Activated CD4-positive, alpha-beta T cell treated with anti-CD3 and anti-CD28 coated beads, Interleukin-2, Interleukin-6, amounts not matched to agents 100 ng/mL and 50 ng/mL, durations not matched to agents 16 hours and 8 hours (primary cell): ENCODE measurements at places on chromosomes 11 and 22.

- no peak for DNase-seq
Measured at GRCh38 chr11:124658501-124658900, 15.0 kb downstream of the SIAE start.

- DNase-seq, result no peak
Measured at GRCh38 chr11:73566977-73567755, 30.7 kb downstream of the FAM168A start.

- no peak for DNase-seq
Measured at GRCh38 chr11:96470521-96470920, 80.7 kb downstream of the JRKL start.

- peak; percentile 80 for DNase-seq
Measured at GRCh38 chr11:76807206-76807875, 24.2 kb downstream of the TSKU start.

- no peak for DNase-seq
Measured at GRCh38 chr11:128889657-128890213, 1.4 kb upstream of the KCNJ5 start.

- no peak for DNase-seq
Measured at GRCh38 chr11:33664166-33664565, 36.5 kb downstream of the C11orf91 start.

DNA sequence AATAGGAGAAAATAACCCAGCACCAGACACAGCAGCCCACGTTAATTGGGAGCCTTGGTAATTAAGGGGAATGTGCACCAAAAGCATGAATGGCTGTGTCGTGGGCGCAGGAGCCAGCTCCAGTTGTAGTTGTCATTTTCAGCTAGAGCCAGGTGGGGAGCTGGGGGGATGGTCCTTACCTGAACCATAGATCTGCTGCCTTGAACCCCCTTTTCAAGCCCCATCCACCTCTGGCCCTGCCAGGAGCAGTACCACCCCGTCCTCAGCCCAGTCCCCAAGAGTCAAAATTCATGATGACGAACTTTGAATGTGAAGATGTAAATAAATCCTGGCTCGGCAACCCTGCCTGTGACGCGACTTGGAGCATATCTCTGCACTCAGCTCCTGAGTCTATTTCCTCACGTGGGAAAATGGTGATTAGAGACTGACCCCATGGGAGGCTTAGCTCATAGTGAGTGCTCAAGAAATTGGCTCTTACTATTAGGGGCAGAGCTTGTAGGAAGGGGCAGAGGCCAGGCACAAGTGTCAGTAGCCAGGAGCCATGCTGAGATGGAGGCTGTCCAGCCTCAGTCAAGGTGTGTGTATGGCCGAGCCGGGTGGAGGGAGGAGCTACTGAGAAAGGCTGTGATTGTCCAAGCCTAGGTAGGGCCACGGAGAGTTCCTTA is 794 bp upstream of the FXYD6 start:
- DNase-seq, result no peak

DNA sequence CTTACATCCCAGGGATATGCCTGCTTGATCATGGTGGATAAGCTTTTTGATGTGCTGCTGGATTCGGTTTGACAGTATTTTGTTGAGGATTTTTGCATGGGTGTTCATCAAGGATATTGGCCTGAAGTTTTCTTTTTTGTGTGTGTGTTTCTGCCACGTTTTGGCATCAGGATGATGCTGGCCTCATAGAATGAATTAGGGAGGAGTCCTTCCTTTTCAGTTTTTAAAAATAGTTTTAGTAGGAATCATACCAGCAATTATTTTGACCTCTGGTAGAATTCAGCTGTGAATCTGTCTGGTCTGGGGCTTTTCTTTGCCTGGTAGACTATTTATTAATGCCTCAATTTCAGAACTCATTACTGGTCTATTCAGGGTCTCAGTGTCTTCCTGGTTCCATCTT is 362.4 kb downstream of the JRKL start:
- DNase-seq, result no peak

GRCh38 chr11:46315033-46315738 is 32.1 kb upstream of the DGKZ start:
- DNase-seq, result peak; percentile 81

DNA sequence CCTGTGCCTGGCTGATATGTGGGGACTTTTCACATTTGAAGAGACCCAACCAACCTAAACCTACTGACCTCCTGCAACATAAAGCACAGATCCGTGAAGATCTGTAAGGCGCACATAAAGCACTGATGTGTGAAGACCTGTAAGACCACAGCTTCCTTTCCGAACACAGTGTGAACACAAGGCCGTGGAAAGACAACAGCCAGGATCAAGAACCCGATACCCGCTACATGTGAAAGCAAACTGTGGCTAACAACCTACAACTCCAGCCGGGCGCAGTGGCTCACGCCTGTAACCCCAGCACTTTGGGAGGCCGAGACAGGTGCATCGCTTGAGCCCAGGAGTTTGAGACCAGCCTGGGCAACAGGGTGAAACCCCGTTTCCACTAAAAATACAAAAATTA is 17.6 kb upstream of the PPFIA1 start:
- no peak for DNase-seq

GRCh38 chr11:76156971-76157427 is 49.3 kb downstream of the WNT11 start:
- no peak for DNase-seq

GRCh38 chr11:123491241-123491640 is 61.2 kb downstream of the GRAMD1B start:
- no peak for DNase-seq

DNA sequence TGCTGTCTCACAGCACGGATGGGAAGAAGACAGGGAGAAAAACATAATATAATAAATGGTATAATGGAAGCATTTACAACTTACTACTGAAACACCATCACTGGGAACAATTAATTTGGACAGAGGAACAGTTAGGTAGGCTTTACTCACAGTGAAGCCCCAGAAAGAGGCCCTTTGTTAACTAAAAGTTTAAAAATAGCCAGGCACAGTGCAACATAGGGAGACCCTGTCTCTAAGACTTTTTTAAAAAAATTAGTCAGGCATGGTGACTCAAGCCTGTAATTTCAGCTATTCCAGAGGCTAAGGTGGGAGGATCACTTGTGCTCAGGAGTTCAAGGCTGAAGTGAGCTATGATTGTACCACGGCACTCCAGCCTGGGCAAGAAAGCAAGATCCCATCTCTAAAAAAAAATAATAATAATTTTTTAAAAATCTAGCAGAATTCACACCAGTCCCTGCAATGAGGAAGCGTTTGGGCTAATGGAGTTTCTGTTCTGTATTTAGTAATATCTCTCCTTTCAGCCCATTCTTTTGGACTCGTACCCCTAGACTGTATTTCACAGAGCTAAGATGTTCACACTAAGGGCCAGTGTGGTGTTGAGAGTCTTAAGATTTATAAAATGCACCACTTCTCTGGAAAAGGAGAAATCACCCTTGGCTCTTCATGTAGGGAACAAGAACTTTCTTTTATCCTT is 275.5 kb downstream of the SOX6 start:
- no peak for DNase-seq

- no peak for DNase-seq
Measured at GRCh38 chr11:120510406-120511115, 987 bp upstream of the GRIK4 start.

GRCh38 chr11:104602643-104603042 is 295.6 kb downstream of the CASP12 start:
- no peak for DNase-seq

GRCh38 chr11:15807827-15808226 is 548.5 kb downstream of the SOX6 start:
- DNase-seq, result no peak

GRCh38 chr11:67307545-67308001 is 4.2 kb downstream of the SSH3 start:
- no peak for DNase-seq
